ENCODE measurements at places on chromosomes 16 and 17.

- DNase-seq, result no peak
Observed at GRCh38 chr17:37147301-37147812, 198.6 kb downstream of the AATF start.

GRCh38 chr17:78999056-78999768, 10.4 kb downstream of the CANT1 start:
- no peak for DNase-seq

DNA sequence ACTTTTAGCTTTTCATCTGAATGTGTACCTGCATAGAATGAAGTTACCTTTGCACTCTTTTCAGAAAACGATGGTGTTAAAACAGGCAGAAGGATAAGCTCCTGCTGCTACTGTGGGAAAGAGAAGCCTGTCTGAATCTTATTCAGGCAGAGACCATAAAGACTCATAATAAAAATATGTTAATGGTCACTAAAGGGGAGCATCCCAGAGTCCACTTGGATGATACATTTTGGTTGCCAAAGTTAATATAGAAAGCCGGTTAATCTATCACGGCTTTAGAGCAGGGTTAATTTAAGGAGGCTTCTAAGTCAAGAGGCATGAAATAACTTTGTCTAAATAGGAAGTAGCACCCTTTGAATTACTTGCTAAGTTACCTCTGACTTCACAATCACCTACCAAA, 2.9 kb downstream of the MARCHF10 start:
- DNase-seq, result no peak

- DNase-seq, result no peak
Observed at GRCh38 chr17:13272296-13272695, 254.5 kb upstream of the ELAC2 start.

DNA sequence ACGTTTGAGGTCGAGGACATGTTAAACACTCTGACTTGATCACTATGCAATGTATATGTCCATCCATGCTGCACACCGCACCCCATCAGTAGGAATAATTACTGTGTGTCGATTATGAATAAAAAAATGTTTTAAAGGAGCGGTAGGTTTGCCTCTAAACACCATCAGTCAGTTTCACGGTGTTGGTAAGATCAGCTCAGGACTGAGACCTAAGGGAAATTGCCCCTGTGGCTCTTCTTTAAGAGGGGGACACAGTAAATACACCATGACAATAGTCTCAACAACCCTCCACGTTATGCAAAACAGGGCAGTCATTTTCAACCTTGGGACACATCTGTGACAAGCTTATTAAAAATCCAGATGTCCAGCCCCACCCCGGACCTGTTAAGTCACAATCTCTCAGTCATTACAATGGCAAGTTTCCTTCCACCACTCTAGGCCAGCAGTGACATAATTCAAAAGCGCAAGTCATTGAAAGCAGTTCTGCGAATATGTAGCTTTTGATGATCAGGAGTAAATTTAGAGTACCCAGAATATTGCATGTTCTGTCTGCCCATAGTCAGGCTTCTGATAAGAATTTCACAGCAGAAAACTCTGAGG, 1.2 kb downstream of the ATMIN start:
- no peak for DNase-seq

- no peak for DNase-seq
Observed at GRCh38 chr16:13503960-13504635, 415.9 kb upstream of the ERCC4 start.

DNA sequence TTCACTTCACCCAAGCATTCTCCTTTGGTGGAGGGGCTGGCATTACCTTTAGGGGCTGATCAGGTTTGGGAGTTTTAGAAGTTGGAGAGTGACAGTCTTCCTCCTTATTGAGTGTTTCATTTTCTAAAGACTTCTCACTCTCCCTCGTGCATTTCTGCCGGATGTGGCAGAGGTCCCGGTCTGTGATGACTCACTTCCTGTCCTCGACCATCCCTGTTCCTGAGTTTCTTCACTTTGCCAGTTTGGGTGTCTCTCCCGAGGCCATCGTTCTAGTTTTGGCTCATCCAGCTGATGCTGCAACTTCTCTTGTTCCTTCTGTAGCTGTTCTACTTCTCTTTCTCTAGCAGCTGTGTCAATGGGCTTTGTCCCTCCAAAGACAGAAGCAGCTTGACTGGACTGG, 104.3 kb downstream of the PHKB start:
- no peak for DNase-seq

DNA sequence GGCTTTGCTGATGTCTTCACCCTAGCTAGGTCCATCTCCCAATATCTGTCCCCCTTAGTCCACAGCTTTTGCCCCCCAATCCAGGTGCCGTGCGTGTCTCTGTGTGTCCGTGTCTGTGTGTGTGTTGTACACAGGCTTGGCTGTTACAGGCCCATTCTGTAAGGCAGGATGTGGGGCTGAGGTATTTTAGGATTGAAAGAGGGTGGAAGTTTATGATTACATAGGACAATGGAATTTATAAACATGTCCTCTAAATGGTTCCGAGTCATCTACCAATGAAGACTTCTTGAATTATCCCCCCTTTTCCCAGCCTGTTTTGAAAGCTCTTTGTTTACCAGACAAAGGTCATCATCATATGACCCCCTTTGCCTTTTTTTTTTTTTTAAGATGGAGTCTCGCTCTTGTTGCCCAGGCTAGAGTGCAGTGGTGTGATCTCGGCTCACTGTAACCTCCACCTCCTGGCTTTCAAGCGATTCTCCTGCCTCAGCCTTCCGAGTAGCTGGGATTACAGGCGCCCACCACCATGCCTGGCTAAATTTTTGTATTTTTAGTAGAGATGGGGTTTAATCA, 21.9 kb downstream of the ACE start:
- DNase-seq, result no peak

DNA sequence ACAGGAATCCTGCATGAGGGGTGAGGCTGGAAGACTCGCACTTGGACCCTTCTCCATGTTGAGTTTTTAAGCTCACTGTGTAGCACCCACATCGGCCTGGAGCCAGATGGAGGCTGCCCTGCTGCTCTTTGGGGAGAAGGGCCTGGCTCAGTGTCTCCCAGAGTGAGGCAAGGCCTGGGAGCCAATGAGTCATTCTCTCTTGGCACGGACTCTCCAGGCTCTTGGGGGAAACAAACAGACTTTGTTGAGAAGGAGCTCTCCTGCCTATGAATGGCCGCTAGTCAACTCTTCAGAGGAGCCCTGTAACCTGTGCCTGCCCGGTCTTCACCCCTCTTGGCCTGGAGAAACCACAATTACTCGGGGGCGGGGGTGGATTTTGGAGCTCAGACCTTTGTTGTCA, 50.8 kb upstream of the MAF start:
- DNase-seq, result no peak

GRCh38 chr17:51059781-51060180, 60.9 kb downstream of the SPAG9 start:
- no peak for DNase-seq

DNA sequence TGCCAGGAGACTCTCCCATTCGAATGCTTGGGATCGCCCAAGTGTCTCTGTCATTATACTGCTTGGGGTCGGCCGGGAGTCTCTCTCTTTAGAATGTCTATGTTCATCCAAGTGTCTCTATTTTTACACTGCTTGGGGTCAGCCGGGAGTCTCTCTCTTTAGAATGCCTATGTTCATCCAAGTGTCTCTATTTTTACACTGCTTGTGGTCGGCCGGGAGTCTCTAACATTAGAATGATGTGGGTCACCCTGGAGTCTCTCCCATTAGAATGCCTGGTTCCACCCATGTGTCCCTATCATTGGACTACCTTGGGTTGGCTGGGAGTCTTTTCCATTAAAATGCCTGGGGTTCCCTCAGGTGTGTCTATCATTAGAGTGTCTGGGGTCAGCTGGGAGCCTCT, 2230.4 kb downstream of the TP53TG3F start:
- no peak for DNase-seq

- DNase-seq, result no peak
Observed at GRCh38 chr16:3065069-3065741, at the start of gene IL32. IL32 (plus strand) TSS chr16:3065640; CDS start chr16:3065812, 172 bp downstream.

DNA sequence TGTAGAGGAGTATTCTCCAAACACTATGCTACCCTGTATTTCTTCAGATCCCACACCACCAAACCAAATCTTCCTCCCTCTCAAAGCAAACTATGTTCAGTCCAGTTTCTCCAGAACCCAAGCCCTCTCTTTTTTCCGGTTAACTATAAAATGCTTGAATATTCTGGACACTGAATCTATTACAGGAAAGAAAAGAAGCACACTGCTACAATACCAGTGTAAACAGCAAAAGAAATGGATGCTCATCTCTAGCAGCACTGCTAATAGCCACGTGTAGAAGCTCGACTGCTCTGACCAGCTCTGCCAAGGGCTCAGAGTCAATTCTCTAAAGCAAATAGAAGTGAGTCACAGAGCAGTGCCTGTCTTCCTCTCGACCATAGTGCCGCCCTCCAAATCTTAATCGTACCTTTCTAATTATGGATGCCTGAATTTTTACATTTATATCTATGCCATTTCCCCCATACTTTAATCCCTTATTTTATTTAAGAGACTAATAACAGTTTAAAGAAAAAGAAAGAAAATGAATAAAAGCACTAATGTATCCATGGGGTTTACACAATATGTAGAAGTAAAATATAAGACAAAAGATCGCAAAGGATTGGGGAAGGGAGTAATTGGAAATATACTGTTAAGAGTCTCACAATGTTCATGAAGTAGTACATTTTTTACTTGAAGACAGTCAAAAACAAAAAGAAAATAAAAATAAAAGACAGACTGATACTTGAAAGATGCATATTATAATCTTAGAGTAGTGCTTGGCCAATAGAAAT, 154.5 kb downstream of the PARN start:
- peak; percentile 15 for DNase-seq

DNA sequence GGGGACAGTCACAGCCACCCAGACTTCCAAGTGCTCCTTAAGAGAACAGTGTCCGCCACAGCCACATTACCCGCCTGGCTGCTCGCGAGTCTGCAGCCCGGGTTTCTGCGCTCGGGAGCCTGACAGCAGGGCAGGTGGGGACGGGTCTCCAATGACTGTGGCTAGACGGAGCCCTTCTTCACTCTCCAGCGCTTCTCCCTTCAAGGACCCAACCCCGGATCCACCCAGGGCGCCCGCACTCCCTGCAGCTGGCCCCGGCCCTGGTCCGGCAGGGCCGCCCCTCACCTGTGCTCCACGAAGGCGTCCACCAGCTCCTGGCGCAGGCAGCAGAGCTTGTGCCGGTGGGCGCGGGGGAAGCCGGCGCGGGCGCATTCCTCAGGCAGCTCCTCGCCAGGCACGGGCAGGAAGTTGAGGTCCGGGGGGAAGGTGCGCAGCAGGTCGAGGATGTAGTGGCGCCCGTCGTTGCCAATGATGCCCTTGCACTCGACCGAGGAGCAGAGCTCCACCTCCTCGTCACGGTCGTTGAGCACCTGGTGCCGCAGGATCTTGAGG, 13.9 kb downstream of the CLUH start:
- no peak for DNase-seq

DNA sequence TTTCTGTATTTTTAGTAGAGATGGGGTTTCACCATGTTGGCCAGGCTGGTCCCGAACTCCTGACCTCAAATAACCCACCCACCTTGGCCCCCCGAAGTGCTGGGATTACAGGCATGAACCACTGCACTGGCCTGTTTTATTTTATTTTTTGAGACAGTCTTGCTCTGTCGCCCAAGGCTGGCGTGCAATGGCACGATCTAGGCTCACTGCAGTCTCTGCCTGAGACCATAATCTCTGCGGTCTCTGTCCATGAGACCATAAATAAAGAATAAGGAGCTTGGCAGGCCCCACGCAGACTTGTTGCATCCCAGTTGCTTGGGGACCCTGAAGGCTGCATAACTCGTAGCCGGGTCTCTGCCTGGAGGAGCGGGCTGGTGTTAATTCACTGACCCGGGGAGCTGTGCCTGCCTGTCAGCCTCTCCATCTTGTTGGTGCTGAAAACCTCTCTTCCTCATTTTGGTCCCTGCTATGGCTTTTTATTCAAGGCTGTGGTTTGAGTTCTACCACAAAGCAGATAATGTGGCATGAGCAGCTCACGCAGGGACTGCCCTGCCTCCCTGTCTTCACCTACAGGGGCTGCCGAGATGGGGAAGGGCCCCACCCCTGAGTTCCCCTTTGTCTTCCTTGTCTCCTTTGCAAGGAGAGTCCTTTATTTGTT, 82.1 kb downstream of the MSI2 start:
- DNase-seq, result no peak

DNA sequence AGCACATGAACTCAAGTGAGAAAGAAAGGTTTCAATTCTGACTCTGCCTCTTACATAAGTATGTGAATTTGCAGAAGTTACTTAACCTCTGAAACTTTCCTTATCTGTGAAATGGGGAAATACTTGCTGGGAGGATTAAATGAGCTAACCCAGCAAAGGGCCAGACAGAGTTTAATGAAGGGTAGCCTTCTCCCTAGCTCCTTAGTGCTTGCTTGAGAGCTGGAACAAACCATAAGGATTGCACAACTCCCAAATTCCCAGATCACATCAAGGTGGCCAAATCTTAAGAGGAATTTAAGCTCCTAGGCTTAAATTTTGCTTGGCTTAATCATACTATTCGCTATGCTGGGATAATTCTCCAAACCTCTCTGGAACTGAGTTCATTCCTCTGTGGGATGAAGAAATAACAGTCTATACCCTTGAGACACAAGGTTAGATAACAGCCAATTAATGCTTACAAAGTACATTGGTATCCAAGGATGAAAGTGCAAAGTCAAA, 11.8 kb upstream of the WSB1 start:
- no peak for DNase-seq

DNA sequence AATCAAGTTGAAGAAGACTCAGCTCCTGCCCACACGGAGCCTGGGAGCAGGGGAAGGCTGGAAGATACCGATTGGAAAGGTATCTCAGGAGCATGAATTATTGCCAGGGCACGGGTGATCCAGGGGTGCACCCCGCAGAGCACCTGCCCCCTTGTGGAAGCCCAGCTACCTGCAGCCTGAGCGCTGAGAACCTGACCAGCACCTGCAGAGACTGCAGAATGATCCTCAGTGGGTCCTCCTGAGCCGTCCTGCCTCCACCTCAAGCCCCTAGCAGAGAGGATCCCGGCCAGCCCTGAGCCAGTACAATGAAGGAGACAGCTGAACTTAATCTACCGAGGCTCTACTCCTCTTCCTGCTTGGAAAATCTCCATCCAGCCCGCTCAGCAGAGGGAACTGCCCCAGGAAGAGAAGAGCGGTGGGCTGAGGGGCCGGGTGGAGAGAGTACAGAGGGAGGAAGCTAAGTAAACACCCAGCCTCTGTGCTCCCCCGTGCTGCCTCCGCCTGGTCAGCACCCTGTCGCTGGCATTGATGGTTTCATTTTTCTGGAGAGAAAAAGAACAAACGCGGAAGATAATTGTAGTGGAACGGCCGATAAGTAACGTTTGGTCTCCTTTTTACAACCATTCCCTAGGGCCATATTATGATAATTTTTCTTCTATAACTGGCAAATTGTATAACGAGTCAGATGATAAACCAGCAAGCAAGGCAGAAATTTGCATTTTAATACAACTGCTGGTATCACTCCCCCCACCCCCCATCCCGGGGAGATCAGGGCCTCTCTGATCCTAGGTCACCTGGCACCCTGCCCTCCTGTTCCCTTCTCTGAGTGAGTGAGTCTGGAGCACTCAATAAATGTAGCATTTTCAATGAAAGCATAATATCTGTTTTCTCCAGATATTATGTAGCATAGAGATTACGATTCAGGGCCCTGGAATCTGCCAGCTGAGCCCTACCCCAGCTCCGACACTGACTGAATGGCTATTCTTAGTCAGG, 204.5 kb upstream of the RPL38 start:
- DNase-seq, result peak; percentile 69

All from NCI-H2081 (cell line).